ENCODE measurements at places on chromosomes 6 and 20.

DNA sequence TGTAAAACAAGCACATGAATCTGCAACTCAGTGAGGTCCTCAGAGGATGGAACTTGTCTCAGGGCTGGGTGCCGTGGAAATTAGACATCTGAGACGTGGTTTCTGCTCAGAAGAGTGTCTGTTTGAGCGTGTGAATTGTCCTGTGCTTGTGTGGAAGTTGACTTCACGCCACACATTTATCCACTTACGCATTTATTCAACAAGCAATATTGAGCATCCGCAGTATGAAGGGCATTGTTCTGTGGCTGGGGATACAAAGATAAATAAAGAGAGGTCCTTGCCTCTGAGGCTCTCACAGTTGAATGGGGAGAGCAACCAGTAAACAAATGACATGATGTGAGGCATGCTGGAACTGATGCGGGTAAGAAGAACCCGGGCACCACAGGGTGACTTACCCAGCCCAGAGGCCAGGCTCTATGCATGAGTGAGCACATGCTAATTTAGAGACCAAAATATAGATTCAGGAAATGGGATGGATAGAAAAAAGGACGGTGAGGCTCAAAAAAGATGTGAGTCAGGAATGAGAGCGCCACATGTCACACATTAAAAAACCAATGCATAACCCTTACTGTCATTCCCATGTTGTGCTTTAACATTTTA is 60.4 kb downstream of the SOBP start:
- DNase-seq, result no peak

GRCh38 chr20:31695849-31696804 is 26.5 kb downstream of the BCL2L1 start:
- no peak for DNase-seq

DNA sequence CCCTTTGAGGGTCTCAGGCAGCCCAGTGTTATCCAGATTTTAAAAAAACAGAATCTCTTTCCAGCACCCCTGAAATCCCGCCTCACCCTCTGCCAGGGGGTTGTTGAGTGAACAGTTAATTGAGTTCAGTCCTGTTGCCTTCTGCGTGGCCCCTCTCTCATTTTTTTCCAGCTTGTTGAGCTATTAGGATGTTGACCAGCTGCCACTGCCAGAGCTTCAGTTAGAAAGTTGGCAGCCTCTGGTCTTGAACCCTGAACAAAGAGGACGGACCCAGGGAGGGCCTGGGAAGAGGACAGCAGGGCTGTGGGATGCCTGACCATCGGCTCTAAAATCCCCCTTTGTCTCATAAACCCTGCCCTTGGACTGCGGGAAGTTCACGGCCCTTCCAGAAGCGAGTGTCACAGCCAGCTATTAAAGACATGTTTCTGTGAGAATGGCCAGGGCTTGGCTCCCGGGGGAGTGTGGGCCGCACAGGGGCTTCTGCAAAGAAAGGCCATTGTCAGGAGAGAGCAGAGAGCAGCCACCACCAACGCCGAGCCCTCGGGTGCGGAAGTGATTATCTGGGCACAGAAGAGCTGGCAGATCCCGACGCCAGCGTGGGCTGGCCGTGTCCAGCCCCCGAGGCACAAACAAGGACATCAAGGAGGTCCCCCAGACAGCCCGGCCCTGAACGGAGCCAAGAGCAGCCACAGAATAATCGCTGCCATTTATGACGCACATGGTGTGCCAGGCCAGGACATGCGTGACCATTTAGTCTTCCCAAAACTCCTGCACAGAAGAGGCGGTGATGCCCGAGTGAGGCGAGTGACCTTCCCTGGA is 189.0 kb downstream of the ANKRD60 start:
- no peak for DNase-seq

- no peak for DNase-seq
These were observed 123.3 kb upstream of the ATXN1 start for GRCh38 chr6:16884526-16884925.

- no peak for DNase-seq
These were observed 58.5 kb downstream of the ANKS1A start for GRCh38 chr6:34947561-34947960.
